Foreskin fibroblast (primary cell): ENCODE measurements at places on chromosomes 2 and 18.

DNA sequence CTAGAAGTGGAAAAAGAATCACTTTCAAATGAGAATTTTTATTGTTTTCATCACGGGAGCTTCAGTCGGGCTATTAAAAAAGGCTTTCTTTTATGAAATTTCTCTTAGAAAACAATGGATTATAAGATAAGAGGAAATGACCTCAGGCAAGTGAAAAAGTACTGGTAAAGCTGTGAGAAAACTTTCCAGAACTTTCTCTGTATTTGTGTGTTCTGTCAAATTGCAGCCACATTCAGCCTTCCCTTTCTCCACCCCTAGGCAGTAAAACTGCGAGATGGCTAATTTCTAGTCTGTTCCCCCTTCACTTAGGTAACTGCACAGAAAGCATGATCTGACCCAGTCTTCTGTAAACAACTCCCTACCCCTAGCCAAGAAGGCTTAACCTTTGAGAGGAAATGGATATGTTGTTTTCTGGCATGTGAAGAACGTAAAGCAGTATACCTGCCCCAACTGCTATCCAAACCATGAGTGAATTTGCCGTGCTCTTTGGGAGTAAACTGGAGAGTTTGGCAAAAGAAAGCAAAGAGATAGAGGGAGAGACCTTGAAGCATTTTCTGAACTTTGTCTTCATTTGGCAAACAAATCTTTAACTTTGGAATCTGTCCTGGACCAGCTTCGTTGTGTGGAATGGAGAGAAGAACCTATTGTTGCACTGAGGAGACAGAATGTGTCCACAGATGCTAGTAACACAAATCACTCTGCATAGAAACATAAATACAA is 105.4 kb downstream of the ETAA1 start:
- DNase-seq, result no peak

GRCh38 chr2:113406114-113406513 is 31.4 kb upstream of the ZNG1B start:
- no peak for DNase-seq

GRCh38 chr18:25231327-25231691 is 120.7 kb downstream of the ZNF521 start:
- no peak for DNase-seq

DNA sequence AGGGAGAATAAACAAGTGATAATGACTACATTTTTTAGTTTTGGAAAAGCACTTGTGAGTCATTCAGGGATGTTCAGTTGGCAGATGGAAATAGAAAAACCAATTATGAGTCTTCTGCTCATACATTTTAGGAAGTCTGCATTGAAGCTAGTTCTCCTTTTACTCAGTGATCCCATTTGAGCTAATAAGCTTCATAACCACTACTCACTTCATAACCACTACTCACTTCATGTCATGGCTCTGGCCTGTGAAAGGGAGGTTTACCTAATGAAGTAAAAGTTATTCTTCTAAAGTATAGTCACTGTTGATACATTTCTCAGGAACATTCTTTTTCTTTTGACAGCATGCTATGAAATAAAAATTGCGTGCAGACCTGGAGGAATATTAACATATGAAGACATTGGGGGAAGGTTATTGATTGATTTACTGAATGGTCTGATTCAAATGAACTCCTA is 948.7 kb downstream of the TSN start:
- DNase-seq, result no peak

GRCh38 chr2:206443735-206444527 is 599 bp downstream of the ADAM23 start:
- DNase-seq, result no peak

DNA sequence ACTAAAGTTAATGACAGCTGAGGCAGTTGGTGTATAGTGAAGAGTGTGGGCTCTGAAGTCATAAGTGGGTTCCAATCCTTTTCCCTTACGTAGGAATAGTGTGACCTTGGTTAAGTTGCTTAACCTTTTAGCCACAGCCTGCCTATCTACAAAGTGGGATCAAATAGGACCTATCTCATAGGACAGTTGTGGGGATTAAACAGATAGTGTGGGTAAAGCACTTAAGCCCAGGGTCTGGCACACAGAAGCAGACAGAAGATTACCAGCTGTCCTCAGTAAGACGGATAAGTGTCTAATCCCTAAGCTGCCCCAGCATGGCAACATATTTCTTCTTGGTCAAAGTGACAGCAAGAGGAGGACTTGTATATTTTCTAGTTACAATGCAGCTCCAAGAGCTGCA is 28.2 kb downstream of the UBE2F start:
- DNase-seq, result no peak

DNA sequence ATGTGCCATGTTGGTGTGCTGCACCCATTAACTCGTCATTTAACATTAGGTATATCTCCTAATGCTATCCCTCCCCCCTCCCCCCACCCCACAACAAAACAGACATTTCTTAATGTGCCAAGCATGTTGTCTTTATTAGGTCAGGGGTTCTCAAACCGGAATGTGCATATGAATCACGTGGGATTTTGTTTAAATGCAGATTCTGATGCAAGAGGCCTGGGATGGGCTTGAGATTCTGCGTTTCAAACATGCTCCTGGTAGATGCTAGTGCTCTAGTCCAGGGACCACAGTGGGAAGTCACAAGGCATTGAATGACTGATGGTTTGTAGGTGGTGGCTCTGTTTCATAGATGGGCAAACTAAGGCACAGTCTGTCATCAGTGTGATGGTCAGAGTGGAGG is 184.7 kb downstream of the SMAD7 start:
- DNase-seq, result peak; percentile 38

- DNase-seq, result no peak
Measured at GRCh38 chr2:176147800-176148496, 3.4 kb upstream of the HOXD4 start.

DNA sequence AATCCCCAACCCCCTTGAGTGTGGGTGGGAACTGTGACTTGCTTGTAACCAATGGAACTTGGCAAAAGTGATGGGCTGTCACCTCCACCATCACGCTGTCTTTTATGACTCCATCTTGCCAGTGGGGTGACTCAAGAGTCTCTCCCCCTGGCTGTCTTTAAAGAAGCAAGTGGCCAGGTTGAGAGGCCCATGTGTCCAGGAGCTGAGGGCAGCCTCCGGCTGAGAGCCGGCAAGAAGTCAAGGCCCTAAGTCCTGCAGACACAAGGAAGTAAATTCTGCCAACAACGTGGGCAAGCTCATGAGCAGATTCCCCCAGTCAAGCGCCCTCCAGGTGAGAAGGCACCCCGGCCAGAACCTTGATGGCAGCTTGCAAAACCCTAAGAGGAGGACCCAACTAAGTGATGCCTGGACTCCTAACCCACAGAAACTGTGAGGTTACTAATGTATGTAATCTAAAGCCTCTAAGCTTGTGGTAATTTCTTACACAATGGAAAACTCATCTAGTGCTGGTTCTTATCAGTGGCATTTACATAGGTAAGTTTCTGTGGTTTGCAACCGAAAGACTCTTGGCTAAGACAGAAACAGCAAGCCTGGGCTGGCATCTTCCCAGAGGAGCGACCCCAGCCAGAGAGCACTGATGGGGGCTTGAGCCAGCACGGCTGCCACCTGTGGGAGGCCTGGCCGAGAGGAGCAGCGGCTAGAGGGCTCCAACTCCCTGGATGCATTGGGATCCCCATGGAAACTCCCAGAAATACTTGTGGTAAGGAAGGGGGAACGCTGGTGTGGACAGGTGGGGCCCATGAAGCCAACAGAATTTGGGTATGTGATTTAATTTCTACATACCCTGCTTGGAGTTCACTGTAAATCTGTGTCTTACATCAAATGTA is 49.3 kb downstream of the CIB4 start:
- DNase-seq, result no peak

DNA sequence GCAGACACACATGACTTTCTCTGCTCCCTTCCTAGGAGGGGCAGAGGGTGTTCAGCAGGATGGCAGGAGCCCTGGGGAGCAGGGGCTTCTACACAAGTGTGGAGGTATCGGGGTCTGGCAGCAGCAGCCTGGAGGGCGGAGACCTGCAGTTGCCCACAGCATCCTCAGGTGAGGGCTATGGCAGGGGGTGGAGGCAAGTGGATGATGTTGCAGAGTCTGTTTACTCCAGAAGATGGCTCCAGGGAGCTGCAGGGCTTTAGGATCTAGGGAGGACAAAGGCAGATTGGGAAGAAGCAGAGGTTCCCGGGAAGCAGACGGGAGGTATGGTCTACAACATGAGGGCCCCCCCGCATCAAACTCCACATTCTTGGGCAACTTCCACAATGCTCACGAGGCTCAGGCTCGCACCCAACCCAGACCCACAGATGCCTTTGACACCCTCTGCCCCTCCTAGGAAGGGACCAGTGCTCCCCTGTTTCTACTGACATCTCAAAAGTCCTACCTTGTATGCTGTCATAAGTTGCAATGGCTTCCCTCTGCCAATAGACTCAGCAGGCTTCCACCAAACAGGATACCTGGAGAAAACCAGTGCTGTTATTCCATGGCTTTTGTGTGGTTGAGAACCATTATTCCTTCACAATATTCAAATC is 12.0 kb upstream of the ATP6V1C2 start:
- no peak for DNase-seq

DNA sequence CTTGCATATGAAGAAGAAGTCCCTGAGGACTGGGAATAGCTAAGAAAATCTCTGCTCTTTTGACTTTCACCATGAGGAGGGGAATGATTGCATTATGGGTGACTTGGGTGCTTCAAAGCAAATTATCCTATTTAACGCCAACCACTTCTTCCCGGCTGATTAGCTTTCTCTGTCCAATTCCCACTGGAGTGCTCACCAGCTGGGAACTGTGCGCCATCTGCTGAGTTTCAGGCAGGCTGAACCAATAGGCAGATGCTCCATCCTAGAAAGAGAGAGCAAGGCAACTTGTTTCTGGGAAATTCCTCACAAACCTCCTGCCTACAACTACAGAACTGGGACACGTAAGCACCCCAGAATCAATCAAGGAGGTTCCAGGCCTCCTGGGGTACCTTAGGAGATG is 49.4 kb downstream of the POLE4 start:
- no peak for DNase-seq

GRCh38 chr2:12259493-12259892 is 457.2 kb upstream of the TRIB2 start:
- no peak for DNase-seq

GRCh38 chr2:240452462-240453256 is 17.2 kb downstream of the GPC1 start:
- peak; percentile 60 for DNase-seq

DNA sequence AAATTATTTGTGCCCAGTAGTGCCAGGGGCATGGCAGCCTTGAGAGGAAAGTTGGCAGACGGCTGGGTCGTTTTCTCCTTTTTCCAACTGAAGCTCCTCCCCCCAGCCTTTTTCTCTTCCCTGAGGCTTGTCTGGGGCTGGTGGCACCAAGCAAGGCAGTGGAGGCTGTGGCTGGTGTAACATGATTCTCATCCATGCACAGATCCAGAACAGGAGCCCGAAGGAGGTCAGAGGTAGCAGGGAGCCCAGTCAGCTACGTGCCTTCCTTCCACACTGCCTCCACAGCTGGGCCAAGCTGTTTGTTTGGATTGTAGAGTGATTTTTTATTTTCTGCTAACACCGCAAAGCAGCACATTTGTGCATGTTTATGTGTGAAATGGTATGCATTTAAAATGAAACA is 170.3 kb upstream of the MGAT5 start:
- DNase-seq, result peak; percentile 6

GRCh38 chr2:13968811-13969210 is 663.7 kb upstream of the LRATD1 start:
- no peak for DNase-seq

- no peak for DNase-seq
Measured at GRCh38 chr2:139805441-139805840, 1025.3 kb upstream of the NXPH2 start.

DNA sequence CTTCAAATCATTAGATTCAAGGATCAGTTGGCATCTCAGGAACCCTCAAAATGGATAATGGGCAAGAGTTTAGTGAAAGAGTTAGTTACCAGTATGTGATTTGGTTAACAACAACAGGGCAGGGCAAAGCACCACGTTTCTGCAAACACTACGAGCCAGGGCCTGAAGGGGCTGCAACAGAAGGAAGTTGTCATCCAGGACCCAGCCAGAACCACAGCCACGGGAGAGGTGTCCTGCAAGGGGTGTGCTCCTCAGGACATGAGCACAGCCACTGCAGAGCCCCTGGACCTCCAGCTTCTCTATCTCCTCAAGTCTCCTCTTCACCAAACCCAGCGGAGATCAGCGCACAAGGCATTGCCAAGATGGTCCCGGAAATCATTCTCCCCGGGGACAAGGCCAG is 173.3 kb upstream of the PIEZO2 start:
- no peak for DNase-seq

- DNase-seq, result no peak
Measured at GRCh38 chr2:71926089-71926447, 221.6 kb downstream of the CYP26B1 start.

DNA sequence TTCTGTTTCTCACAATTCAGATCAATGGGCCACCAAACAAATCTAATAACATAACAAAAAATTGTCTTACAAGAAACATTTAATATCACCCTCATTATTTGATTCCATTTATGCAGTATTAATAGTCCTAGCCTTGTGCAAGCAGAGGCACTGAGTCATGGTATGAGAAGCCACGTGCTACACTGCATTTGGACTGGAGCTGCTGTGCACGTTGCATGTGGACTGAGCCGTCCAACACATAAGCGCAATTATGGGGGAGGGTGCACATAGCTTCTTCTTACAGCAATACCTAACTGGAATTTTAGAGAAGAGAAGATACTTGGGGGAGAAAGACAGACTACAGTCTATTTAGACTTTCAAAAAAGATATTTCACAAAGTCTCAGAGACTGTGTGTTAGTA is 329.6 kb upstream of the ID2 start:
- no peak for DNase-seq

DNA sequence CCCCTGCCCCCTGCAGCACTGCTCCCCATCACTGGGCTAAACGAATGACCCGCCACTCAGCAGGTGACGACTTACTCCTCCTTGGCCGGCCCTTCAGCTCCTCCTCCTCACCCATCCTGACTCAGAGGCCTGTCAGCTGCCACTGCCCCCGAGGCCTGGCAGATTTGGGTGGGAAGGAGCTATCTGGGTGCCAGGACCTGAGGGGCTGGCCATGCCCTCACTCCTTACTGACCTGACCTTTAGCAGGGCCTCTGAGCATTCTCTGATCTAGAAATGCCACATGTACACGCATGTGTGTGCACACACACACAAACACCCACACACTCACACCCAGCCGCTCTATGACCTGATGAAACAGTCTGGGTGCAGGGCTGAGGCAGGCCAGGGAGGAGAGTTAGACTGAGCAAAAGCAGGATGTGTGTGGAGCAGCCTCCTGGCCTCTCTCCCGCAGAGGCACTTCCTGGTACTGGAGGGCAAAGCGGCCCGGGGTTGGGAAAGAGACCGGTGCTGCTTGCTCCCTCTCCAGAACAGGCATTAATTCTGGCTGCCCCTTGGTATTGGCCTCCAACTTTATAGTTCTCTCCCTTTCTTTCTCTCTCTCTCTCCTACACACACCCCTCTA is 68.0 kb downstream of the ZFP36L2 start:
- DNase-seq, result peak; percentile 92

GRCh38 chr2:20571231-20571630 is 79.7 kb downstream of the HS1BP3 start:
- DNase-seq, result no peak

- DNase-seq, result no peak
Measured at GRCh38 chr18:78576967-78577366, 402.7 kb upstream of the SALL3 start.
